Gastrocnemius medialis (tissue), 4 donors: ENCODE measurements at places on chromosomes 3 and 15. TPM values are rescaled to one million over a fixed set of nuclear protein-coding genes. Genes with fewer than 3 reads are reported as not detected.

DNA sequence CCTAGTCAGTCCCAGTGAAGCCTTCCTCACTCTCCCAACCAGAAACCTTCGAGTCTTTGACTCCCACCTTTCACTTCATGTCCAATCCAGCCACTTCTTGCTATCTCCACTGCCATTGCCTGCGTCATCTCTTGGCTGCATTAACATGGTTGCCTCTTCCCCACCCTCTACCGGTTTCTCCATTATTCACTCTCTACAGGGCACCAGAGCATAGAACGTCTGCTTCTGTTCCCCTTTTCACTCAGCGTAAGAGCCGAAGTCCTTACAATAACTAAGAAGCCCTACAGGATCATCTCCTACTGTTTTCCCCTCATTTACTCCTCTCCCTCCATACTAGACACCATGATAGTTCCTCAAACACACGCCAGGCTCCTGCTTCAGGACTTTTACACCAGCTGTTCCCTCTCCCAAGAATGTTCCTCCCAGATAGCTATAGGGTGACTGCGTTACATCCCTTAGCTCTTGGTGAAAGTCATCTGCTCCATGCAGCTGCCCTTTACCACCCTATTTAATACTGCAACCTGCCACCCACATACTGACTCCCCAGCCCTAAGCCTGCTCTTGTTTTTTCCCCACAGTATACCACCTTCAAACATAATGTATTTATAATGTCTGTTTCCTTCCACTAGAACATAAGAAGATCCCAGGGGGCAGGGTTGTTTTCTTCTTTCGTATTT, 30.9 kb downstream of the RCN2 start:
- H3K27me3 ChIP-seq, result no peaks in the 10 kb centered on the region
- no peak for DNase-seq
- H3K4me3 ChIP-seq, result no peak overlapping the region
- H3K4me1 ChIP-seq, result peaks cover 10% of the 10 kb centered on the region
- no peak overlapping the region for H3K27ac ChIP-seq
- H3K36me3 ChIP-seq, result no peaks in the 10 kb centered on the region

The TJP1 gene
- 42.3 TPM for total RNA-seq

GRCh38 chr3:28019740-28020139, 221.7 kb upstream of the CMC1 start:
- DNase-seq, result no peak
- H3K27ac ChIP-seq, result no peak overlapping the region
- H3K36me3 ChIP-seq, result no peaks in the 10 kb centered on the region
- no peak overlapping the region for H3K4me3 ChIP-seq
- no peaks in the 10 kb centered on the region for H3K4me1 ChIP-seq

The POLQ gene
- total RNA-seq, result 0.07 TPM

GRCh38 chr15:66617137-66618090, 51.6 kb upstream of the LCTL start:
- DNase-seq, result peak; percentile 21
- H3K27me3 ChIP-seq, result peaks cover 25% of the 10 kb centered on the region
- H3K4me1 ChIP-seq, result peaks cover 4% of the 10 kb centered on the region
- H3K27ac ChIP-seq, result peak overlapping the region; percentile 40
- no peaks in the 10 kb centered on the region for H3K36me3 ChIP-seq
- no peak overlapping the region for H3K4me3 ChIP-seq

GRCh38 chr3:113150250-113150649, 61.1 kb upstream of the BOC start:
- H3K4me1 ChIP-seq, result peaks cover 21% of the 10 kb centered on the region
- H3K27me3 ChIP-seq, result no peaks in the 10 kb centered on the region
- no peak overlapping the region for H3K27ac ChIP-seq
- H3K4me3 ChIP-seq, result no peak overlapping the region
- H3K36me3 ChIP-seq, result no peaks in the 10 kb centered on the region
- no peak for DNase-seq

The SLC25A36 gene
- 74.7 TPM for total RNA-seq

DNA sequence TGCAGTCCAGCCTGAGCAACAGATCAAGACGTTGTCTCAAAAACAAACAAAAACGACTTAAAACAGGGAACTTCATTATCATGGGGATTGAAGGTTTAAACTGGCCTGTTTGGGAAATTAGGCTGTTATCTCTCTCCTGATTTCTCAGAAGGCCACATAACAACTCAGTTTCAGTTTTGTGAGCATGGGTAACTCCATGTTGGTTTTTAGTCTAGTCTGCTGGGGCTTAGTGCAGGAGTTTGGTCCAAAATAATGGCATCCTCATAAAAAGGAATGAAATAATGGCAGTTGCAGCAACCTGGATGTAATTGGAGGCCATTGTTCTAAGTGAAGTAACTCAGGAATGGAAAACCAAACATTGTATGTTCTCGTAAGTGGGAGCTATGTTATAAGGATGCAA, 2.3 kb upstream of the ZNF280D start:
- DNase-seq, result no peak
- no peaks in the 10 kb centered on the region for H3K27me3 ChIP-seq
- H3K27ac ChIP-seq, result no peak overlapping the region
- no peak overlapping the region for H3K4me3 ChIP-seq
- no peaks in the 10 kb centered on the region for H3K36me3 ChIP-seq

- no peak overlapping the region for H3K4me3 ChIP-seq
- H3K4me1 ChIP-seq, result peaks cover 12% of the 10 kb centered on the region
- no peak overlapping the region for H3K27ac ChIP-seq
- peak; percentile 59 for DNase-seq
- no peaks in the 10 kb centered on the region for H3K27me3 ChIP-seq
Measured at GRCh38 chr3:82030916-82031315, 269.5 kb upstream of the GBE1 start.

The SMCO1 gene
- 0.46 TPM for total RNA-seq

DNA sequence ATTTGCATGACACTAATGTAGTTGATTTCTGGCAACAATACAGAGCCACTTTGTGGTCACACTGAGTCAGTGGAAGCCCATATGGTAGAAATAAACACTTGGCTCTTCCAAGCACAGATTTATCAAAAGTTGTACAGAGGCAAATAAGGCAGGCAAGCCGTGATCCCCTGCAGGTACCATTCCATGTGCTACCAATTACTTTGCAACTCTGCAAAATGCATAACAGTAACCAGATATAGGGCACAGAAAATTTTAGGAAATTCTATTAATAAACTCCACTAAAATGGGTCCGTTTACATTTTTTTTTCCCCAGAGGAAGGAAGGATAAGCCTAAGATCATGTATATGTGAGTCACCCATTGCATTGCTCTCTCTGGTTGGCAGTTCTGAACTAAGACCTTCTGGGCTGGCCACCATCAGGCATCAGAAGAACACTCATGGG, 103.1 kb upstream of the PTX3 start:
- H3K4me3 ChIP-seq, result no peak overlapping the region
- H3K36me3 ChIP-seq, result no peaks in the 10 kb centered on the region
- DNase-seq, result no peak
- no peaks in the 10 kb centered on the region for H3K4me1 ChIP-seq
- H3K27me3 ChIP-seq, result no peaks in the 10 kb centered on the region
- H3K27ac ChIP-seq, result no peak overlapping the region

The HGD gene
- 4.1 TPM for total RNA-seq

The CEMIP gene
- 0.04 TPM for total RNA-seq

The FAM162A gene
- 37.4 TPM for total RNA-seq

DNA sequence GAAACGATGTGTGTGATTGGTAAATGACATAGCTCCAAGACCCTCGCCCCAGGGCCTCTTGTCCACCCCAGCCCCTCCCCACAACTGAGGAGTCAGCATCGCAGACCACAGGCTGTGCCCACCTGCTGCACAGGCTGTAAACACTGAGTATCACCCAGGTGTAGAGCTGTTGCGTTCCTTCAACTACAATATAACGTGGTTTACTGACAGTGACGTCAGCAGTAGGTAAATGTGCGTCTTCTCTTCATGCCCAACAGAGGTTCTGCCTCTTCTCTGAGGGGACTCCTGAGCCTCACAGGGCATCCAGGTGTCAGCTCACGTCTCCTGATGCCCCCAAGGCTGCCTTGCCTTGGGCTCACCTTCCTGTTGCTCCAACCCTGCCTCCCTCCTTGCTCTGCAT, 395.1 kb downstream of the CACNA2D3 start:
- H3K4me1 ChIP-seq, result no peaks in the 10 kb centered on the region
- H3K4me3 ChIP-seq, result no peak overlapping the region
- H3K36me3 ChIP-seq, result no peaks in the 10 kb centered on the region
- no peak overlapping the region for H3K27ac ChIP-seq
- DNase-seq, result no peak

DNA sequence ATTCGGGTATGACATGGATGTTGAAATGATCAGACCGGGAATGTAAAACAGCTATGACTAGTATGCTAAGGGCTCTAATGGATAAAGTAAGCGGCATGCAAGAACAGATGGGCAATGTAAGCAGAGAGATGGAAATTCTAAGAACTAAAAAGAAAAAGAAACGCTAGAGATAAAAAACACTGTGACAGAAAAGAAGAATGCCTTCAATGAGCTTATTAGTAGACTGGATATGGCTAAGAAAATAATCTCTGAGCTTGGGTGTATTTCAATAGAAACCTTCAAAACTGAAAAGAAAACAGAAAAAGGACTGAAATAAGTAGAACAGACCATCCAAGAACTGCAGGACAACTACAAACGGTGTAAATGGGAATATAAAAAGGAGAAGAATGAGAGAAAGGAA, 101.2 kb downstream of the HES1 start:
- H3K27me3 ChIP-seq, result no peaks in the 10 kb centered on the region
- no peaks in the 10 kb centered on the region for H3K36me3 ChIP-seq
- H3K4me1 ChIP-seq, result no peaks in the 10 kb centered on the region
- no peak for DNase-seq
- no peak overlapping the region for H3K4me3 ChIP-seq

- no peak overlapping the region for H3K4me3 ChIP-seq
- H3K27ac ChIP-seq, result no peak overlapping the region
- no peaks in the 10 kb centered on the region for H3K36me3 ChIP-seq
Measured at GRCh38 chr3:122342803-122343202, 17.8 kb downstream of the CSTA start.

- no peak overlapping the region for H3K4me3 ChIP-seq
- no peak overlapping the region for H3K27ac ChIP-seq
- H3K27me3 ChIP-seq, result no peaks in the 10 kb centered on the region
- H3K36me3 ChIP-seq, result no peaks in the 10 kb centered on the region
- no peaks in the 10 kb centered on the region for H3K4me1 ChIP-seq
Measured at GRCh38 chr3:60430205-60430604, 821.0 kb downstream of the FHIT start.

- H3K27me3 ChIP-seq, result no peaks in the 10 kb centered on the region
- no peaks in the 10 kb centered on the region for H3K36me3 ChIP-seq
- DNase-seq, result no peak
- H3K27ac ChIP-seq, result no peak overlapping the region
Measured at GRCh38 chr3:148206446-148206845, 491.3 kb upstream of the AGTR1 start.

- H3K4me1 ChIP-seq, result peaks cover 97% of the 10 kb centered on the region
- DNase-seq, result no peak
- no peaks in the 10 kb centered on the region for H3K27me3 ChIP-seq
- H3K4me3 ChIP-seq, result peak overlapping the region; percentile 23
- peak overlapping the region; percentile 90 for H3K27ac ChIP-seq
Measured at GRCh38 chr3:127787571-127788365, 34.5 kb downstream of the MGLL start.

DNA sequence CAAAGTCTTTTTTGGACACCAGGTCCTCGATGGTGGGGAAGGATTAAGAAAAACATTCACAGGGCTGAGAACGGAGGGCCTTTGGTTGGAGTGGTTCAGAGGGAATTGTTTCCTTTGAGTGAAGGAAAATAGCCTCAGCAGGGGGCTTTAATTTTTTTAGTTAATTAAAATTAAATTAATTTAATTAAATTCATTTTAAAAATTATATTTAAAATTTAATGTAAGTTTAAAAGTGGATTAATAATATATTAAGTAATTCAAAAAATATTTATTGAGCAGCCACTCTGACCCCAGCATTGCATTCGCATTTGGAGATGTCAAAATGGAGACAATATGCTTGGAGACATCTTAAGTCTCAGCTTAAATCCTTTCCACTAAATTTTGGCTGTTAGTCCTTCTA, 136.7 kb downstream of the KCNH8 start:
- DNase-seq, result no peak
- no peaks in the 10 kb centered on the region for H3K27me3 ChIP-seq
- H3K36me3 ChIP-seq, result no peaks in the 10 kb centered on the region
- no peaks in the 10 kb centered on the region for H3K4me1 ChIP-seq

DNA sequence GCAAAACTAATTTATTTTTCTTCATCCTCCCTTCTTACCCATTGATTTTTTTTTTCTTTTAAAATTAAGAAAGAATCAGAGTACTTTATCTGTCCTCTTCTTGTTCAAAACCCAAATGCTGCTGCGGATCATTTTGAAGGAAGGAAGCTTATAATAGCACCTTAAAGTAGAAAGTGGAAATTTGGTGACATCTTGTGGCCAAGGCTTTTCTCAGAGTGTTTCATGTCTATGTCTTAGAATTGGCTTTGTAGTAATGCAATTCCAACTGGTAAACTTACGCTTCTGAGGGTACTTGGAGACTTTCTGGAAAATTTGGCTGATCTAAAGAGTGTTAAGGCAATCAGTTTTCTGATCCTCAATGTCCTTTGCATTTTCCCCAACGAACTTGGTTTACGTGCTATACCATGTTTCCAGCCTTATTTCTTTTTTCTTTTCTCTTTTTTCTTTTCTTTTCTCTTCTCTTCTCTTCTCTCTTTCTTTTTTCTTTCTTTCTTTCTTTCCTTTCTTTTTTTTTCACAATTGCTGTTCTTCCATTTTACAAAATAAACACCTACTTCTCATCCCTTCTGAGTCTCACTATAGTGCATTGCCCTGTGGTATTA, 30.7 kb downstream of the C3orf38 start:
- no peak overlapping the region for H3K4me3 ChIP-seq
- H3K27me3 ChIP-seq, result no peaks in the 10 kb centered on the region
- no peaks in the 10 kb centered on the region for H3K36me3 ChIP-seq
- H3K4me1 ChIP-seq, result no peaks in the 10 kb centered on the region
- no peak overlapping the region for H3K27ac ChIP-seq

GRCh38 chr3:192921793-192922192, 4.1 kb upstream of the MB21D2 start:
- no peak for DNase-seq
- H3K4me1 ChIP-seq, result peaks cover 7% of the 10 kb centered on the region
- no peak overlapping the region for H3K27ac ChIP-seq
- no peaks in the 10 kb centered on the region for H3K27me3 ChIP-seq
- H3K36me3 ChIP-seq, result no peaks in the 10 kb centered on the region

The PPP1R14D gene
- not detected for total RNA-seq

DNA sequence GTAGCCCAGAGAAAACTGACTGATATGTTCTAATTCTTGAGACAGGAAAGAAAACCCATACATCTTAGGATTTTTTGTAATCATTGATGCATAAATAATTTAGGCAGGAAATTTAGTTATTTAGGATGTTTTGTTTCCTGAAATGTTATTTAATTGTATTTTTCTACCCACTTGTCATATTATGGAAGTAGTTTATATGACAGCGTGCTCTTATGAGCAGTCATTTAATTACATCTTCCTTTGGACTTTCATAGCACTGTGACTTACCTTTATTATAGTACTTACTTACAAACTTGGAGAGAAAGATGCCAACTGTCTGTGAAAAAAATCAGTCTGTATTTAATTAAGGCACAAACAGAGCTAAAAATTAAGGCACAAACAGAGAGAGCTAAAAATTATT, 65.0 kb downstream of the AKAP13 start:
- no peak overlapping the region for H3K27ac ChIP-seq
- H3K4me3 ChIP-seq, result no peak overlapping the region
- no peaks in the 10 kb centered on the region for H3K36me3 ChIP-seq

The EFCAB12 gene
- total RNA-seq, result not detected

- H3K4me1 ChIP-seq, result peaks cover 24% of the 10 kb centered on the region
- H3K36me3 ChIP-seq, result no peaks in the 10 kb centered on the region
- H3K27me3 ChIP-seq, result no peaks in the 10 kb centered on the region
- peak overlapping the region; percentile 50 for H3K27ac ChIP-seq
- H3K4me3 ChIP-seq, result no peak overlapping the region
- peak; percentile 89 for DNase-seq
Measured at GRCh38 chr3:72270072-72270681, 485.2 kb upstream of the PROK2 start.

- no peaks in the 10 kb centered on the region for H3K4me1 ChIP-seq
- no peak overlapping the region for H3K4me3 ChIP-seq
- no peaks in the 10 kb centered on the region for H3K36me3 ChIP-seq
Measured at GRCh38 chr3:166688665-166689064, 691.4 kb downstream of the ZBBX start.
